ENCODE measurements at places on chromosomes 7 and 10. TPM values are rescaled to one million over a fixed set of nuclear protein-coding genes. Genes with fewer than 3 reads are reported as not detected.

The GIMAP1 gene
- 3.3 TPM for total RNA-seq

The CYP3A7 gene
- not detected for total RNA-seq

The NME8 gene
- total RNA-seq, result not detected

The OR2A2 gene
- not detected for total RNA-seq

The PYROXD2 gene
- total RNA-seq, result 5.3 TPM

The SLC29A3 gene
- total RNA-seq, result 2.2 TPM

The CACNA2D1 gene
- total RNA-seq, result 55.2 TPM

The AOAH gene
- 3.1 TPM for total RNA-seq

The TFR2 gene
- 0.41 TPM for total RNA-seq

The FAM25A gene
- total RNA-seq, result not detected

The TDRD1 gene
- 0.85 TPM for total RNA-seq

The AZGP1 gene
- total RNA-seq, result 28.8 TPM

The SEMA3C gene
- total RNA-seq, result 42.3 TPM

The NRP1 gene
- total RNA-seq, result 92.5 TPM

The CFAP43 gene
- 0.09 TPM for total RNA-seq

All from right cardiac atrium (tissue), 5 donors.